Naive B cell (primary cell): ENCODE measurements at places on chromosomes 3 and 15.

DNA sequence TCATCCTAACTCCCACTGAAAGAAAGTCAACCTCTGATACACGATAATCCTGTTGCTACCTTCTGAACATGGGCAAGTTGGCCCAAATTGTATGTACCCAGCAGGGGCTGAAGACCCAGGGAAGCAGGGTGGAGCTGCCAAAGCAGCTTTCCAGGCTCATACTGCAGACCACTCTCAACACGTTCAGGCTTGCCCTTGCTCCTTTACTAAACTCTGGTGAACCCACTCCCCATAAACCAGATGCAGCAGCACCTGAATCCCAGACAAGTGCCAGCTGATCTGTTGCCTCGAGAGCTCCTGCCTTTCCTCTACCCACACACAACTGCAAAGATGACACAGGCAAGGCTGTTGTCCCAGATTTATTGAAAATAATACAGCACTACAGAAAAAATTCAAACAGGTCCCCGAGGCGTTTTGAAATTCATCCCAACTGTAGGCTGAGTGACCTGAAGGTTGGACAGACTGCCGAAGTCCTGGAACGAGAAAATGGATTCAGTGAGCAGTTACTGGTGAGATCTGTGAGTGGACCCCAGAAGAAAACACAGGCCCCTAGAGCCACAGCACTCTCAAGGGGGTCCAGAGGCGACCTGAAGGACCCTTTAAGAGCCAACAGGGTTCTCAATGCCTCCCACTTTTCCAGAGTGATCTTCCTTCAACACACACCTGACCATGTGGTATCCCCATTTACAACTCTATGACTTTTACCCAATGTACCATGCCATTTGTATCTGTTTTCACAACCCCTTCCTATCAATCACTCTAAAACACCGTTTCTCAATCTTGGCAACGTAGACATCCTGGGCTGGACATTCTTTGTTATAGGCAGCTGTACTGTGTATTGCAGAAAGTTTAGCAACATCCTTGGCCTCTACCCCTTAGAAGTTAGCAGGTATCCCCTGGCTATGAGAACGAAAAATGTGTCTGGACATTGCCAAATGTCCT, 3.6 kb downstream of the RPS17 start:
- DNase-seq = no peak

DNA sequence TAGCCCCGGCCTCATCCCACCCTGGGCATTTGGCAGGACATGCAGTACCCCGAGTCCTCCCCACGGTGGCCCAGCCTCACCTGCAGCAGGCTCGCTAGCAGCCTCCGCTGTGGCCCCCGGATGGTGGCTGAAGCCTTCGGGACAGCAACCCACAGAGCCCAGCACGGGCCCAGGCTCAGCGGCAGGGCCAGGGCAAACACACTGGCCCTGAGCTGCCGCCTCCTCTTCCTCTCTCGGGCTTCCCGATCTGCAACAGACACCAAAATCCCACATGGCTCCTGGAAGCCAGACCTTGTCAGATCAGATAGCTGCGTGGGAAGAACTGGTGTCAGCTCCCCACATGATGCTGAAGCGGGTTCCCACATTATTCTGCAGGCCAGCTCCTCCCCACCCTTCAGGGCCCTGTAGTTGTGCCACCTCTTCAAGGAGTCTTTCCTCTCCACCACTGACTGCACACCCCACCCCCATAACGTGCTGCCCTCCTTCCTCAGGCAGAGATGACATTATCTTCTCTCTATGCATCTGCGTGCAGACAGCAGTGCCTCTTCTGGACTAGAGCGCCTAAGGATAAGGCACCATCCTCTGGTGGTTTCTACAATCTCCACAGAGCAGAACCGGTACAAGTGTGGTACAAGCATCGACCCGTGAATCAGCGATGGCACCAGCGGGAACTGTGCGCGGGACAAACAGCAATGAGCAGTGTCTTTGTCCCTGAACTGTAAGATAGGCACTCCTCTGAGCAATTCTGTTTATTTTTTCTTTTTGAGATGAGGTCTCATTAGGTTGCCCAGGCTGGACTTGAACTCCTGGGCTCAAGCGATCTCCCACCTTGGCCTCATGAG, 9.5 kb downstream of the TMEM44 start:
- DNase-seq = no peak

GRCh38 chr15:77421370-77421700, 647 bp downstream of the HMG20A start:
- no peak for DNase-seq

DNA sequence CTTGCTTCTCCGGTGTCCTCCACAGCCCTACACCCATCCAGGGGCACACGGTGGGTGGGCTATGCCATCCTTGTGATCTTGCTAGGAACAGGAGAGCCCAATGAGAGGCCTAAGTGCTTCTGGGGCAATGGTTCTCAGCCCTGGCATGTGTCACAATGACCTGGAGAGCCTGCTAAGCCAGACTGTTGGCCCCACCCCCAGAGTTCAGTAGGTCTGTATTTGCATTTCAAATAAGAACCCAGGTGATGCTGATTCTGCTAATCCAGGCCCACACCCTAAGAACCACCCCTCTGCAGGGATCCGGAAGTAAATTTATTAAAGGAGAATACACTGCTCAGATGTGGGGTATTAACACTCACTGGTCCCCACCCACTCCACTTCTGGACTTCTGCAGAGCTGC, 57.9 kb downstream of the RORA start:
- DNase-seq = no peak

- DNase-seq = no peak
Measured at GRCh38 chr15:69303337-69304181, 4.8 kb downstream of the PAQR5 start.

DNA sequence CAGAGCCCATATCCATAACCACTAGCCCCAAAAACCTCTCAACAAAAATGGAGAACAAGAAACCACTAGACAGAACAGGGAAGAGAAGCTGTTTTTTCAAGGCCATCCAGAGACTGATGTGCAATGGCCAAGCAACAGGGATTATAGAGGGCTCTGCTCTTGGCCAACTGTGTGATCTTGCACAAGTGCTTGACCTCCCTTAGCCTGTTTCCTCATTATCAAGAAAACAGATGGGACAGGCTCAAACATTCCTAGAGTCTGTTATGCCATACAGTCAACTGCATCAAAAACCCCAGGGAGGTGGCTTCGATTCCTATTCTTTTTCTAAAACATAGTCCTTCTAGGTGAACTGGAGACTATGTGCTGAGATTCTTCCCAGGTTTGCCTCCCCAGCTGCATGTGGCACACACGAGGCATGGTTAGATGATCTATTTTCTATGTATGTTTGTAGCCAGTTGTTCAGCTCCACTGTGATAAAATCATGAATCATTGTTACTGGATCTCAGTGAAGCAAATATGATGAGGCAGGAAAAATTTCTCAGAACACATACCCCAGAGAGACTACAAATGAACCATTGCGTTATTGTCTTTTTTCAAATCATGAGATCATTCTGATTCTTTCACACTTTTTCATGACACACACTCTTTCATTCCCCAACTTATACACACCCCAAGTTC, 132.9 kb upstream of the TGFBR2 start:
- DNase-seq = no peak

- no peak for DNase-seq
Measured at GRCh38 chr3:65448120-65448519, 590.6 kb downstream of the MAGI1 start.

DNA sequence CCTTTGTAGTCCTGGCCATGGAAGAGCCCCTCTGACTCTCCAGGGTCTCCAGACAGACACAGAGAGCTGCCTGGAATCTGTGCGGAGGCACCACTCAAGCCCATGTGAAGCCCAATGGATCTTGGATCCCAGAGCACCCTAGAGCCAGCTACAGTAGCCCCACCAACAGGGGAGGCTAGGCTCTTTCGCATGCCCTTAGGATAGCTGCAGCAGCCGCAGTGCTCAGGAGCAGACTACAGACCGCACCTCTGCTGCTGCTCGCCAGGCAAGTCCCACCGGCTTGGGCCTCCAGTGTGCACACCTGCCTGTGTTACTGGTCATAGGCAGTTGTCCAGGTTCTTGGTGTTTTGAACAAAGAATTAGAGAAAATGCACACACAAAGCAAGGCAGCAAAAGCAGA, 131.6 kb downstream of the SPATA16 start:
- no peak for DNase-seq

GRCh38 chr3:46469680-46470357, 5.1 kb upstream of the LTF start:
- no peak for DNase-seq

DNA sequence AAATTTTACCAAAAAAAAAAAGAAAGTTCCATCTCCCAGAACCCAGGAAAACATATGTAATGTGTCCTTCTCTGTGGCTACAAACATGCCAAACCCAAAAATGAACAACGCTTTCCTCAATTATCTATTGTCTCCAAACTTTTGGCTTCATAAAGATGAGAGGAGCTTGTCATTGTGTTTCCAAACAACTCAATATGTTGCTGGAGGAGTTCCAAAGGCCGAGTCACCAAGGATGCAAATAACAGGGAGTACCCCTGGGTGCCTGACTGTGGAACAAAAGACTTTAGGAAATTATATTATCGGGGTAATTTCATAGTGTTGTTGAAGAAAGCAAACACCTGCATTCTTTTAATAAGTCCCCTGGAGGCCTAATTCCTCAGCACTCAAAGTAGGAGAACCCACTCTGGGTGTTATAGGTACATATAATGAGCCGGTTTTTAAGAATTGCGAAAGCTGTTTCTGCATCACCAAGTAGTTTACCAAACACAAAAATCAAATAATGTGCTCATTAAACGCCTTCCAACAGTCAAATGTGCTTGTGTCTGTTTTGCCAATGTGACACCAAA, 206.3 kb upstream of the PRICKLE2 start:
- no peak for DNase-seq

GRCh38 chr15:99981191-99981647, 248.0 kb upstream of the LYSMD4 start:
- no peak for DNase-seq

DNA sequence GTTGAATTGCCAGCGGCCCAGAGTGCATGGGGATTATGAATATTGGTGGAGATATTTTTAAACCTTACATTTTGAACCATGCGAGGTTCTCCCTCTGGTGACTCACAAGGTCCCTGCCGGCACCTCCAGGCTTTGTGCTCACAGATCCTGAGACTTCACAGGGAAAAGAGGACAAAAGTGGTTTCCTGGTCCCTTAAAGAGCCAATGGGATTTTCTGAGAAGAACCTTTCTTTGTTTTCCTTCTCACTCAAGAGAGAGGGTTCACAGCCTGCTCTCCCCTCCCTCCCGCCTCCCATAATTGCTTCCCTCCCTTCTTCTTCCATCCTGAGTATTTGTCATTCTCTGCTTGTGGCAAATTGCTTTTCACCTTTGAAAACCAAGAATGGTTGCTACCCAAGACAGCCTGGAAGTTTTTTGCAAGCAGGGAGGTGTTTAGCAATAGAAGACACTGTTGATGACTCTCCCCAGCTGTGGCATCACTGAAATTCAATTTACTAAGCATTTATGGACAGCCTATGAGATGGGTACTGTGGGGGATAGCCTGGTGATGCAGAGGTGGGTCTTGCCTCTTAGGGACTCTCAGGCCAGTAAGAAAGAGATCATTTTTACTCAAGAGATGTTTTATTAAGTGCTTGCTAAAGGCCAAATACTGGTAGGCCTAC, 76.6 kb downstream of the CPN2 start:
- DNase-seq = no peak

- no peak for DNase-seq
Measured at GRCh38 chr3:81436182-81436581, 325.3 kb downstream of the GBE1 start.

DNA sequence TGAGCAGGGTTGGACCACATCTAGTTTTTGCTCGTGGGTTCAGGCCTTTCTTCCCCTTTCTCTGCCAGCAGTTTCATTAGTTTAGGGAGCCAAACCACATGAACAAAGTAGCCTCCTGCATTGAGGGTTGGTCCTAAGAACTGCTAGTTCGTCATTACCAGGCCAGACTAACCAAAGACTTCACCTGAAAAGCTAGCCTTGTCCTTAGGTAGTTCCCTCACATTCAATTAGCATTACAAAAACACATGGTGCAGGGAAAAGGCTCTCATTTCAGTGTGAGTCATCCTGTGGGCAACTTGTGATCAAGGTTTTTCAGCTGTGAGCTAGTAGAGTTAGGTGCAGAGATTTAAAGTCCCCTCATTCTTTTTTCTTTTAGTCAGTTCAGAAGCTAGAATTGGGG, 279.3 kb upstream of the CTNNB1 start:
- no peak for DNase-seq

GRCh38 chr3:8784676-8785435, 15.4 kb upstream of the OXTR start:
- no peak for DNase-seq

GRCh38 chr3:177692304-177692975, 495.2 kb upstream of the TBL1XR1 start:
- no peak for DNase-seq

- no peak for DNase-seq
Measured at GRCh38 chr3:197542741-197543454, 12.9 kb downstream of the BDH1 start.

- peak; percentile 42 for DNase-seq
Measured at GRCh38 chr3:143119974-143120715, 574 bp downstream of the CHST2 start.

DNA sequence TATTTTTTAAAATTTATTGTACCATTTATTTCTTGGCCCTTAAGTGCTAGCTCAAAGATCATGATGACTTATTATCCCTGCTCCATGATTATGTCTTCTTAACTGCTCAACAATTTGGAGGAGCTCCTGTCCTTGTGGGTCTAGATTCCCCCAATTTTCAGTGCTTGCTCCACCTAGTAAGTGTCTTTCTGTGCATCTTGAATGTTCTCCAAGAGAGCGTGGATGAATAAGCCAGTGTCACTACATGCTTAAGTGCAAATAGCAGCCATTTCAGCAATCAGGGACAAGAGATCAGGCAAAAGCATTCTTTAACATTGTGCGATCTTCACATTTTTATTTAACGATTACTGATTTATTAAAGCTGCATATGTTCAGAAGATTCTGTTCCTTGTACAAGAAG, 99.4 kb downstream of the ALCAM start:
- no peak for DNase-seq

DNA sequence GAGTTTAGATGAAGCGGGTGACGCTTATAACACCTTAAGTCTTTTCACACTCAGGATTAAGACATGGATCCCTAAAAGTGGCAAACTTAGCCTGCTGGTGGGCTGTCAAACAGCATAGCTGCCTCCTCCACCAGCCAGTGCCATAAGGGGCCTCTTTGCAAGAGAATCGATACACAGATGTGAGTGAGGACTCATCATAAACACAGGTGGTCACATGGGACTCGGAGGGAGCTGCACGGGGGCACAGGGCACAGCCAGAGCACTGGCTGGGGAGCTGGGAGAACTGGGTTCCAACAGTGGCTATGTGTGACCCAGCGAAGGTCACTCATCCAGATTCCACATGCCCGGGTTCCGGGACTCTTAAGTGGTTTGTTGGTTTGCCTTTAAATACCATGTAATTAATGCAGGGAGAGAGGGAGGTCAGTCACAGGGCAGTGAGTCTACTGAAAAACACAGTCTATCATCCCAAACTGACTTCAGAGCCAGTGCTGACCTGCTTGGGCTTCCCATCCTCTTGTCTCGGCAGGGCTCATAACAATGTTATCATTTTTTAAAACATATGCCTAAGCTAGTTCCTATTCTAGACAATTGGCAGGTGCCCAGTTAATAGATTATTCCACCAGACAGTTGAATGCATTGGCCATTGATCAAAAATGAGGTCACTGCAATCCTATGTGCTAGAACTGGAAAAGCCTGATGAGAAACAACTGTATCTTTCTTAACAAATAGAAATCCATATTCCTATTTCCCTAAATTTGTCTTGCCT, 51.8 kb downstream of the SLC12A8 start:
- DNase-seq = no peak

- no peak for DNase-seq
Measured at GRCh38 chr3:61639991-61640390, 78.6 kb downstream of the PTPRG start.
